ENCODE measurements at places on chromosomes 16 and 17.

- DNase-seq = no peak
These were observed 3.0 kb downstream of the KRT31 start for GRCh38 chr17:41394254-41394996.

DNA sequence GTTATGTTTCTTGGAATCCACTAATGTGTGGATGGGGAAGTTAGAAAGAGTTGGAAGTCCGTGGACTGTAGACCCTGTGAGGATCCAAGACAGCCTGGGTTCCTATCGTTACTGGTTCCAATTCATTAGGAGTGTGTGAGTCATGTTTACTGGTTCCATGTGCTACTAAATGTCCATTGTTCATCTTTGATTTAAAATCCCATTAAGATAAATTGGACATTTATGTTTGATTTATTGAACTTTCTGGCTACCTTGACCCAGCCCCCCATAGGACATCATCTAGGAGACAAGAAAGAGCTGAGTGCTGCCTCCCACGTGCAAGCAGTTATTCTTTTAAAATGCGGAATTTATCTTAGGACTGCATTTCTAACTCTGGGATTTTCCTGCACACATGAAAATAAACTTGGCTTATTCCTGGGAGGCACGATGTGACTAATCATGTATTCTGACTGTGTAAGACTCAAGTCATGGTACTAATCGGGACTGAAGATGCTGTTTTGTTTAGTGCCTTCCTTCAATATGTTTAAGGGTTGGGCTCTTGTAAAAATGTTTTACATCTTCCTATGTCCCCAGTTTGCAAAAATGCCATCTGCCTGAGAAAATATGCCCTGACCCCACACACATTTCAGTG, 53.4 kb downstream of the RGS9 start:
- DNase-seq = no peak

DNA sequence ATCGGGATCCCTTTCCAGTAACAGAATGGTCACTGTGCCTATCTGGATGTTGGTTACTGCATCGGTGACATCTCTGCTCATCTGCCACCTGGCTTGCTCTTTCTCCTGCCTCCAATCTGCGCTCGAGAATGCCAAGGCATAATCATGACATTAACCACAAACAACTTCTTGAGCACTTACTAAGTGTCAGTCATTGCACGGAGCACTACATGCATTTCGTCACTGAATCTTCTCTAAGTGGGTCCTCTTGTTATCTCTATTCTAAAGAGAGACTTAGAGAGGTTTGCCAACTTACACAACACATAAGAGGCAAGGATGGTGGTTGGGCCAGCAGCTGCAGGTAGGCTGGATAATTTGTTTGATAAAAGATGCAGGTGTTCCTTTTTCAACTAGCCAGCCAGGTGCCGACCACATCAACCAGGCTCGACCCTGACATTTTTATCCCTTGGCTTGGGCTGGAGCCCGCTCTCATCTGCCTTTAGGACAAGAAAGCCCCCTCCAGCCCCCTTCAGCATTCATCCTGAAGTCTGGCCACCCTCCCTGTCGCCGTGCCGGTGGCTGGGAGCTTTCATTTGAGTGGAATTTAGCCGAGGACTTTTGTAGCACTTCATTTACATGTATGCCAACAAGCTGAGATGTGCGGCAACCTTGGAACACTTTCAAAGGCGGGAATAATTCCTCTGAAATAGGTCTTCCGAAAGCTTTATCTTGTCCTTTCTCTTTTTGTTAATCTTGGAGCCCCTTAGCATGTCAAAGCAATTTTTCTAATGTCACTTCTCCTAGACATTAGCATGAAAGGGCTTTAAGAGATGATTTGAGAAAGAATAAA, 89.3 kb upstream of the NKD1 start:
- DNase-seq = no peak

- DNase-seq = no peak
These were observed 7.5 kb downstream of the NETO2 start for GRCh38 chr16:47136099-47136842.

GRCh38 chr17:10031606-10032005, 126.5 kb upstream of the RCVRN start:
- DNase-seq = no peak

DNA sequence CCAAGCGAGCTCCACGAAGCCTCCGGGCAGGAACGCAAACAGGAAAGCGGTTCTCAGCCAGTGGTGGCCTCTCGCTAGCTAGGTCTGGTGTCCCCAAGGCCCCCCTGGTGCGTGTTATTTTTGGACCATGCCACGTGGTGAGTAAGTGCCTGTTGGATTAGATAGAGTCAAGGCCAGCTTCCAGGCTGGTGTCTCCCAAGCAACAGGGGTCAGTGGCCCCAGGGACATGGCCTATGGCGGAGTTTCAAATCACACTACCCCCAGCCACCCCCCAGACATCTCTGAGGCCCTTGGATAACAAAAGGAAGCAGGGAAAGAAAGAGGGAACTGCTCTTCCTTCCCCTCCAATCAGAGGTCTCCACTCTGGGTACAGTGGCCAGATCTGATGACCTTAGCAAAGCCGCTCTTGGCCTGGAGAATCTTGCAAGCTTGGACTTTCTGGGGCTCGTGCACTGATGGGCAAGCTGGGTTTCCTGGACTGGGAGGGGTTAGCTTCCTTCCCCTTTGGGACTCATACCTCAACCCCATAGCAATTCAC, 58.2 kb downstream of the MAF start:
- no peak for DNase-seq

Data from stimulated activated CD8-positive, alpha-beta memory T cell treated with anti-CD3 and anti-CD28 coated beads, Interleukin-15, amount 100 ng/mL, for 4 hours (primary cell).